ENCODE measurements at places on chromosomes 1 and 21.

DNA sequence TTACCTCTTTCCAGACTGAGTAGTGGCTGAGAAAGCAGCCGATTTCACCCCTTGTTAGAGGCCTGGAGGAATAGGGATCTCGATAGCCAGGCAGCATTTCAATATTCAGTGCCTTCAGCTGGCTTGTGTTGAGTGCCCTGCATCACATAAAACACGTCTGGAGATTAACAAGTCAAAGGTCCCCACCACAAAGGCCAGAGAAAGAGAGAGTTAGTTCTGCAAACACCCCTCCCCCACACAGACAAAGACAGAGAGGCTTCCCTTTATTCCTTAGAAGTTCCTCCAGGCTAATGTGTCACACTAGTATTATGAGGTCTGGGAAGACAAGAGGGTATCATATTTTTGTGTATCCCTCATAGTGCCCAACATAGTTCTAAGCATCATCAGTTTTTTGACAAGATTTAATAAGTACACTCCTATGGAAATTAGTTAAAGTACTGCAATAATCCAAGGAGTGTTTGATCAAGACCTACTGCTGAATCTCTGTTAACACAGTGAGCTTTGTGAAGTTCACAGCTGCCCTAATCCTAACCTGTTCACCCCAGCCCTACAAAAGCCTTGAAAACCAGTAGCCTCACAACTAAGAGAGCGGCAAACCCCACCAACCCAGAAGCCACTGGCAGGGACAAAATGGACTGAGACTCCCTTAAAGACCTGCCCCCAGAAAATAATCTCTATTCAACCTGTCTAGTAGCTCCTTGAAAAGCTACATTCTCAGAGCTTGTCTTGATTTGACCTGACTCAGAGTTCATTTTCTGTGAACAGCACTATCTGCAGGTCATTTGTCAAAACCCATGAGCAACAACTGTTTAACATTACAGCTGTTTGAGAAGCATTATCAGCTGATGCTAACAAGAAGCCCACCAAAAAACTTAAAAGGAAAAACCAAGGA lies 91.9 kb downstream of the COLGALT2 start:
- DNase-seq: no peak

DNA sequence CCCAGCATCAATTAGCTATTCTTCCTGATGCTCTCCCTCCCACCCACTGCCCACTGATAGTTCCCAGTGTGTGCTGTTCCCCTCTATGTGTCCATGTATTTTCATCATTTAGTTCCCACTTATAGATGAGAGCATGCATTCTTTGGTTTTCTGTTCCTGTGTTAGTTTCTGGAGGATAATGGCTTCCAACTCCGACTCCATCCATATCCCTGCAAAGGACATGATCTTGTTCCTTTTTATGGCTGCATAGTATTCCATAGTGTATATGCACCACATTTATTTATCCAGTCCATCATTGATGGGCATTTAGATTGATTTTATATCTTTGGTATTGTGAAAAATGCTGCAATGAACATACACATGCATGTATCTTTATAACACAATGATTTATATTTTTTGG lies 30.2 kb downstream of the DISC1 start:
- no peak for DNase-seq

GRCh38 chr1:152580433-152580832 lies at the start of gene LCE3D:
Gene LCE3D (minus strand): TSS chr1:152580516. CDS start chr1:152579936, 580 bp downstream.
- DNase-seq: no peak

- no peak for DNase-seq
Measured at GRCh38 chr1:245285168-245285567, 130.4 kb downstream of the KIF26B start.

DNA sequence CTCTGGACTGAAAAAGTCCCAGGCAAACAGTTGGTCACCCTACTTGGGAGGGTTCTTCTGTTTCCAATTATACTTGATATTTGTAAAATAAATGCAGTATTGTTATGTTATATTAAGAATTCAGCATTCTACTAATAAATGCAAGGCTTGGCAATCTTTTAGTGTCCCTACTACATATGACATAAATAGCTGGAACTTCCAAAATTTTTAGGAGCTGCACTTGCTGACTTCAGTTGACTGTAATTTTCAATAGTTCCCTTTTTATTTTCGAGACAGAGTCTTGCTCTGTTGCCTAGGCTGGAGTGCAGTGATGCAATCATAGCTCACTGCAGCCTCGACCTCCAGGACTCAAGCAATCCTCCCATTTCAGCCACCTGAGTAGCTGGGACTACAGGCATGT lies 20.0 kb downstream of the FOXD3 start:
- DNase-seq: no peak

DNA sequence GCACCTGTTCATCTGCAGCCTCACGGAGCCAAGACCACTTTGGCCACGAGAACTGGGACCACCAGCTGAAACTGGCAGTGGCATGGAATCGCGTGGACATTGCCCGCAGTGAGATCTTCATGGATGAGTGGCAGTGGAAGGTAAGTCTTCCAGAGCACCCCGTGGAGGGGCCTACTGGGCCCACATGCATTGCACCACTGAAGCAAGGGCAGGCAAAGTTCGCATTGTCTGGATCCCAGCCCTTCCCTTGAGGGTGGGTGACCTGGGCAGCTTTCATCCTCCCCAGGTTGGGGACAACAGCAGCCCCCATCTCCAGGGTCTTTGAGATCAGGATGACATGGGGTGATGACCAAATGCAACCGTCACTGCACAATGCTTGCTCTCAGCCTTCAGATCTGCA lies 37.5 kb downstream of the TRPM2 start:
- no peak for DNase-seq

GRCh38 chr1:178374016-178374415 lies 122.7 kb downstream of the CLEC20A start:
- DNase-seq: no peak

- DNase-seq: no peak
Measured at GRCh38 chr1:41281334-41281733, 39.2 kb upstream of the SCMH1 start.

DNA sequence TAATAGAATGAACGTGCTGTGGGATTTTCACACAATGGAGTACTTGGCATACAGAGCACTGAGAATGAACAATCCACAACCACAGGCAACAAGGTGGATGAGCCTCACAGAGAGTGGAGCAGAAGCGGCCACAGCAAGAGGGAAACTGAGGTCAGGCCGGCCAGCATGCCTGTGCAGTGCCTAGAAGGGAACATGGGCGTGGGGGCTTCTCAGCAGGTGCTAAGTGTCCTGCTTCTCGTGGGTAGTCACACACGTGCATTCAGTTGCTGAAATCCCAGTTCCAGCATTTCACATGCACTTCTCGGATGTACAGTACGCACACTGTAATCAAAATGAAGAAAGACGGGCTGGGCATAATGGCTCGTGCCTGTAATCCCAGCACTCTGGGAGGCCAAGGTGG lies 33.1 kb downstream of the WDR4 start:
- DNase-seq: no peak

- peak; percentile 40 for DNase-seq
Measured at GRCh38 chr1:226100436-226101391, 38.2 kb downstream of the H3-3A start.

DNA sequence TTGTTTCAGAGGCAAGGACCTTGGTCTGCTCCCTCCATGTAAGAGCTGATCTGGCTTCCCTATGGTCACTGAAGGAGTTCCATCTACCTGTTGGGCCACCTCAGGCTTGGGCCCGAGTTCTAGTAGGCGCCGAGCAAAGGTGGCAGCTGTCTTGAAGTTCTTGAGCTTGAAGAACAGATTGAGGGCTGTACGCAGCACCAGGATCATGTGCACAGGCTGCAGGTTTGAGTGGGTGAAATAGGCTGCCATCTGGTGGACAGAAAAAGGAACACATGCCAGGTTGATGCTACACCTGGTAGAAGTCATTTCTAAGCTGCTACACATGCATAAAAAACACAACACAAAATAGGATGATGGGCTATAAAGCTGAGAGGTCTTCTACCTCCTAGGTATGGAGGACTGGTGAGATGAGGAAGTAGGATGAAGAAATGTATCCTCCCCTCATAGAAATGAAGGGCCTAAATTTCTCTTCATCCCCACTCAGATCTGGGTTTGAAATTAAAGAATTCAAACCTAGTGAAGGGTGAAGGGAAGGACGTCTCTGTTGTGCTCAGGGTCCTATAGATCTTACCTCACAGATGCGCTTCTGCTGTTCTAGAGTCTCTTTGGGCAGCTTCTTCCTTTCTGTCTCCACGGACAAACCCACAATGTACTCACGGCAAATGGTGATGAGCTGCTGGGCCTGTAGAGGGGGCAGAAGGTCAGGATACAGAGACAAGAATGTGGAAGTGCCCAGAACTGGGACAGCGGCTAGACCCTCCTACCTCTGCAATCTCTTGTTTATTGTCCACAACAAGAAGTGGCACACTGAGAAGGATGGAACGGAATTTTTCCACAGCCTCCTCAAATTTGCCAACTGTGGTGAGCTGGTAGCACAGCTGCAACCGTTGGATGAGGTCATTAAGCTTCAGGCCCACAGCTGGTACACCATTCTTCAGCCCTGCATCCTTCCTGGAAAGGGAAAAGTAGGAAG lies 6.6 kb upstream of the PEX19 start:
- peak; percentile 85 for DNase-seq

GRCh38 chr1:21608798-21609197 lies 60.4 kb downstream of the RAP1GAP start:
- no peak for DNase-seq

- no peak for DNase-seq
Measured at GRCh38 chr1:84775535-84775920, 85.3 kb upstream of the SSX2IP start.

- no peak for DNase-seq
Measured at GRCh38 chr21:32392299-32392879, 423 bp downstream of the URB1 start.

DNA sequence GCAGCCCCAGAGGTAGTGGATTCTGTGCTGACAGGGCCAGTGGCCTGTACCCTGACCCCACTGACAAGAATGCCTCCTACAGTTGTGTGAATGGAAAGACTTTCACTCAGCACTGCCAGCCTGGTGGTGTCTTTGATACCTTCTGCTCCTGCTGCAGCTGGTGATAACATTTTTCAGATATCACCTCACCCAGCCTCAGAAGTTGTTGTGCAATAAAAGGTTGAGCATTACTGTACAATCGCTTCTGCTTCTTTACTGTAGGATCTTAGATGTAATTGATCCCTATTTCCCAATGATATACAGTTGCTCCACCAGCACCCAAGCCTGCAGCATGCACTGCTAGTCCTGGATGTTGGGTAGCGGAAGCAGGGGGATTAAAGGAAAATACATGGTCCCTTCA lies 4.8 kb upstream of the CHIA start:
- no peak for DNase-seq

DNA sequence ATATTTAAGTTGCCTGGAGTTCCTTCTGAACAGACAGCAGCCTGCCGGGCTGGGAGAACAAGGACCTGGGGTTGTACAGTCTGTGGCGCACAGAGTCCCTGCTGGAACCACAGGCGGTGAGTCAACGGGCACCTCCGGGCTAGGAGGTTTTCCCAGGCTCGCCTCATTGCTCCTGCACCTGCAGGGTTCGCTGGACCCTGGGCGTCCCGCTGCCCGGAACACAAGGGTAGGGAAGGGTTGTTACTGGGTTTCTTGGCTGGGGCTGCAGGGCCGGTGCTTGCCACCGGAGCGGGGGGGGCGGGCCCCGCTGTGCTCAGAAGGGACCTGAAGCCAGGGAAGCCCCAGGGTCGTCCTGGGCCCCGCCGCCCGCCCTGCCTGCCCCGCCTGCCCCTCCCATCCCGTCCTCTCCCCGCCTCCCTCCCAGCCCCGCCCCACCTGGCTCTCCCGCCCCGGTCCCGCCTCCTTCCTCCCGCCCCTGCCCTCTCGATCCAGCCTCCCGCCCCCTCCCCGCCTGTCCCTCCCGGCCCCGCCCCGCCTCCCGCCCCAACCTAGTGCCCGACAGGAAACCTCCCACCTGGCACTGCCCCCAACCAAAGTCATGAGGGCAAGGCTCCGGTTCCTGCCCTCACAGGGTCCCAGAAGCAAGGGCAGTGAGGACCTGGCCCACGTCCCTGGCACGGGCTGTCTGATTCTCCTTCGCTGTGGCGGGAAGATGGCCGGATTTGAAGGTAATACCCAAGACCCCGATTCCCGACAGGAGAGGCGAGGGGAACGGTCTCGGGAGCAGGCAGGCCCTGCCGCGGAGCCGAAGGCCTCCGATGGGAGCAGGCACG lies 6.8 kb downstream of the JMJD4 start:
- peak; percentile 59 for DNase-seq

DNA sequence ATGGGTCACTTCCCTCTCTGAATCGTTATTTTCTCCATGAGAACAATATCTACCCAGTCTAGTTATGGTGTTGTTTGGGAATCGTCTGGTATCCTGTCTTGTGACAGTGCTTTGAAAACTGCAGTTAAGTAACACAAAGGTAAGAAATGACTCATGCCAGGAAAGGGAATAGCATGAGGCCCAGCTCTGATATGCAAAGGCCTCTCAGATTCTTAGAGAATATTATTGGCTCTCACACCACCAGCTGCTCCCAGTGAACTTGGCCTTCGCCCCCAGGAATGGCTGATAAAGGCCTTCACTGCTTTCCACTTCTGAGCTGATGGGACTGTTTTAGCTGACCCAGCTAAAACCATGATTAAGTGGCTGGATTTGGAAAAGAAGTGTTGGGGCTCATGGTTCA lies 27.1 kb downstream of the NEK2 start:
- no peak for DNase-seq

GRCh38 chr1:51622455-51622913 lies 5.6 kb downstream of the OSBPL9 start:
- DNase-seq: peak; percentile 39

- no peak for DNase-seq
Measured at GRCh38 chr1:42938645-42939615, 19.7 kb downstream of the SLC2A1 start.

DNA sequence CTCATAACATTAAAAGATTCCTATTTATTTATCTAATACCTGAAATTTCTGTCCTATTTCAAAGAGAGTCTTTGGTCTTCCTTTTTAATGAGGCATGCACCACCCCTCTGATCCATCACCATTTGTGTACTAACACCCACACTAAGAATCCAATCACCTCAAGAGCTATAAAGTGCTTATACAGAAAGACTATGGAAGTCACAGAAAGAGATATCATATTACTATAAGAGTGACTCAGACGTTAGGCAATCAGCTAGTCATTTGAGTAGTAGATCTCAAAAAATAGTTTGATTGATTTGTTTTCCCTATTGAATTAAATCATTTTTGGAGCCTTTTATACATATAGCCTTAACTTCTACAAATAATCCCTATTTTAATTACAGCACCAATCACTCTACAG lies 46.1 kb downstream of the NME7 start:
- DNase-seq: no peak

GRCh38 chr21:19145682-19146293 lies 742.2 kb upstream of the TMPRSS15 start:
- no peak for DNase-seq

GRCh38 chr1:41758904-41759548 lies 159.7 kb downstream of the HIVEP3 start:
- no peak for DNase-seq
